Right hindlimb (tissue), 1 donor: ENCODE measurements at places on chromosomes 13 and 19.

- DNase-seq: no peak
Measured at GRCh38 chr13:77827332-77827731, 91.3 kb downstream of the EDNRB start.

DNA sequence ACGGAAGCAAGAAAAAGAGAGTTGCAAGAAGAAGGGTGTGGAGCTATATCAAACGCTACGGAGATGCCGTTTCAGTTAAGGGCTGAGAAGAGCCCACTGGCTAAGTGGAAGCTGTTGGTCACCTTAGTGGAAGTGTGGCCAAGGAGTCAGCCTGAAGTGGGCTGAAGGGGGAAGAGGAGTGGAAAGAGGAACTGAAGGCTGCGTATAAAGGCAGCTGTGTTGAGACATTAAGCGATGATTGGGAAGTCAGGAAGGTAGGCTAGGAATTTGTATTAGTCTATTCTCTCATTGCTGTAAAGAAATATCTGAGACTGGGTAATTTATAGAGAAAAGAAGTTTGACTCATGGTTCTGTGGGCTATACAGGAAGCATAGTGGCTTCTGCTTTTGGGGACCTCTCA is 14.1 kb upstream of the FRY start:
- no peak for DNase-seq

GRCh38 chr13:112792511-112792910 is 102.7 kb downstream of the ATP11A start:
- peak; percentile 6 for DNase-seq

GRCh38 chr19:58059003-58059670 is at the start of gene ZNF135:
Gene ZNF135, plus strand, starts transcription at chr19:58059282. Its CDS starts 721 bp downstream, at chr19:58060003.
- peak; percentile 96 for DNase-seq

- no peak for DNase-seq
Measured at GRCh38 chr19:17737690-17738153, 13.6 kb upstream of the FCHO1 start.

GRCh38 chr19:23525276-23525852 is 130.1 kb upstream of the ZNF91 start:
- no peak for DNase-seq

DNA sequence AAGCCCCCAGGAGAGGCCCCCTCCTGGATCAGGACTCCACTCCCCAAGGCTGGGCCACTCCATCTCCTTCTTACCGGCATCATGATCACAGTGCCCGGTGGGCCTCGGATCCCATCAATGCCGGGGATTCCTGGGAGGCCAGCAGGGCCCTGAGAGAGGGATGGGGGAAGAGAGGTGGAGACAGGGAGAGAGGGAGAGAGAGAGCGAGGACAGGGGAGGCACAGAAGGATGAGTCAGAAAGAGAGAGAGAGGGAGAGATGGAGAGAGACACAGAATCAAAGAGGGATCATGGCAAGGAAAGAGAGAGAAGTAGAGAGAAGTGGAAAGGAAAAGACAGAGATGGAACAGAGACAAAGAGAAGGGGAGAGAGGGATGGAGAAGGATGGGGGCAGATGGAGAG is 13.8 kb downstream of the COL5A3 start:
- no peak for DNase-seq

DNA sequence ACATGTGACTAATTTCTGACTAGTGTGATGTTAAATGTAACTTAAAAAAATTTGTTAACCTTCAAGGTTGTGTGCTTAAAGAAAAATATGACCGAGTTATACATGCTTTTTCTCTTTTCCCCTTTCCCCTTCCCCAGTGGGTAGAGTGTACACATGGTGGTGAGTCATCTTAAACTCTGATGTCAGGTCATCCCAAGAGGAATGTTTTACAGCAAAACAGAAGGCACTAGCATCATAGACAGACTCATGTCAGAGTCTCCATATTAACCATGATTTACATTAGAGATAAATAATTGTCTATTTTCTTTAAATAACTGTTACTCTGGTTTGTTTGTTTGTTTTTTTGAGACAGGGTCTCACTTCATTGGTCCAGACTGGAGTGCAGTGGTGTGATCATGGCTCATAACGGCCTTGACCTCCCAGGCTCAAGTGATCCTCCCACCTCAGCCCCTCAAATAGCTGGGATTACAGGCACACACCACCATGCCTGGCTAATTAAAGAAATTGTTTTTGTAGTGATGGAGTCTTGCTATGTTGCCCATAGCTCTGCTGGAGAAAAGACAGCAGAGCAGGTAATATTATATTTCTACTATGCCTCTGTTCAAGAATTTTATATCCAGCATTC is 160.4 kb upstream of the PCDH9 start:
- DNase-seq: no peak

- DNase-seq: peak; percentile 85
Measured at GRCh38 chr19:44800461-44800860, 8.4 kb upstream of the BCAM start.

DNA sequence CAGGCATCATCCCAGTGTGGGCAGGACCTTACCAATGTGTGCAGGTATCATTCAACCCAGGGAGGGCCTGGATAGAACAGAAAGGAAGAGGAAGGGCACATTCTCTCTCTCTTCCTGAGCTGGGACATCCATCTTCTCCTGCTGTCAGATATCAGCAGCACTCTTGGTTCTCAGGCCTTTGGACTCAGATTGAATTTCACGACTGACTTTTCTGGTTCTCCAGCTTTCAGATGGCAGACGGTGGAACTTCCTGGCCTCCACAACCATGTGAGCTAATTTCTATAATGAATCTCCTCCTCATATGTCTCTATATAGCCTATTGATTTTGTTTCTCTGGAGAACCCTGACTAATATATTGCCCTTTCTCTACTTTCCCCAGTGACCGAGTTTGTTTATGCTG is 77.3 kb downstream of the OLFM4 start:
- no peak for DNase-seq

- DNase-seq: no peak
Measured at GRCh38 chr13:67223024-67223423, 7.1 kb downstream of the PCDH9 start.

DNA sequence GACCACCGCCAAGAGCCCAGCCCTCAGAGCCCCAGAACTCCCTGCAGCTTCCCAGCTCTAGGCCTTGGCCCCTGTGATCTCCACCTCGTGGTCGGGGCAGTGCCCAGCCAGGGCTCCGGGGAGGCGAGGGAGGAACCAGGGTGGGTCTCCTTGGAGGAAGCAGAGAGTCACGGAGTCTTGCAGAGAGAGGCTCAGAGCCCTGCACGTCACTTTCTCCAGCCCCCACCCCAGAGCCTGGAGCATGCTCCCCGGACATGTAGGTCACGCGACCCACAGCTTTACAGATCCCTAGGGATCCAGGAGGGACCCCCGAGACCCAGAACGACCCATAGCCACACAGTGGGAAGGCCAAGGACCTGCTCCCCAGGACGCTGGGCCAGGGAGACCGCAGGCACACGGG is 11.9 kb downstream of the GADD45B start:
- no peak for DNase-seq

- no peak for DNase-seq
Measured at GRCh38 chr13:34720618-34721017, 221.5 kb upstream of the NBEA start.

DNA sequence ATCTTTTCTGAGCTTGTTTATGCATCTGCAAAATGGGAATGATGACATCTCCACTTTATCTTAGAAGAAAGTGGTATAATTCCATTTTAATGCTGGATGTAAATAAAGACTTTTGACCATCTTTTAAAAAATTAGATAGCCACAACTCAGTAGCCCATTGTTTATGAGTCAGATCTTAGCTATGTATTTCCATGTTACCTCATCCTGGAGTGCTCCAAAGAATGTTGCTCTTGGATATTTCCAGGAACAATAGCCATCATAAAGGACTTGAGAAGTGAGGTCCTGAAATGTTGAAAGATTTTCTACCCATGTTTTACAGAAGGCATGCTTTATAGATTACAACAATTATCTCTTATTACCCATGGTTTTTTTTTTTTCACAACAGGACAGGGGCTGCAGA is 229.3 kb upstream of the EDNRB start:
- DNase-seq: no peak

DNA sequence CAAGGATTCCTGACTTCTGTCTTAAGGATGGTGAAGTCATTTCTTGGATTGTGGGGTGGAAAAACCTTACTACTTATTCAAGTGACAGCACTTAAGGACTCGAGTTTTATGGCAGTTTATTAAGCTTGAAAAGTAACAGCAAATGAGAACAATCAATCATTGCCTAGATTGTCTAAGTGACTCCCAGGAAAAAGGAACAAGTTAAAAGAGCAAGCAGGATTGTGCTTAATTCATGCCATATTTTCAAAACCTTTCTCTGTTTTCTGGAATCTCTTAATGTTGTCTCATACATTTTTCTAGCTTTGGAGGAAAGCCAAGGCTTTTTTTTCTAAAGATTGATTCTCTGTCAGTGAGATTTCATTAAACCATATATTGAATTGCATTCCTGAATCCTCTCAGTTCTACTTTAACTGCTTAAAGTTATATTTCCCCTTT is 236.2 kb upstream of the HTR2A start:
- DNase-seq: no peak

DNA sequence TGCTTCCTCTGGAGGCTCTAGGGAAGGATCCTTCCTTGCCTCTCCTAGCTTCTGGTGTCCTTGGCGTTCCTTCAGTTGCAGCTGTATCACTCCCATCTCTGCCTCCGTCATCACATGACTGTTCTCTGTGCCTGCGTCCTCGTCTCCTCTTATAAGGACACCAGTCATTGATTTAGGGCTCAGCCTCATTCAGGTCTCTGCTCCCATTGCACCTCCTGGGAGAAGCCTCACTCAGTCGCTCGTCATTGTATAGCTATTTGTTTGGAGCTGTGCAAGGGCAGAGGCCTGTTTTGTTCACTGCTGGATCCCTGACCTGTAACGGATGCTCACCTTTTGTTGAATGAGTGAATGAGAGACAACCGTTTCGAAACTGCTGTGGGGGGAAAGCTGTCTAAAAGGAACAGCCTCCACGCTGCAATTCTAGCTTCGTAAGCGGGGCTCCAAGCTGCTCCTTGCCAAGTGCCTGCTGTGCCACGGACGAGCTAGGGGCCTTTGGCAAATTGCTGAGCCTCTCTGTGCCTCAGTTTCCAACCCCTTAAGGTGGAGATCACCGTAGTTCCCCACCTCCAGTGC is 17.2 kb downstream of the BRSK1 start:
- DNase-seq: peak; percentile 11

- peak; percentile 85 for DNase-seq
Measured at GRCh38 chr13:43303033-43303729, 279.8 kb downstream of the DNAJC15 start.

DNA sequence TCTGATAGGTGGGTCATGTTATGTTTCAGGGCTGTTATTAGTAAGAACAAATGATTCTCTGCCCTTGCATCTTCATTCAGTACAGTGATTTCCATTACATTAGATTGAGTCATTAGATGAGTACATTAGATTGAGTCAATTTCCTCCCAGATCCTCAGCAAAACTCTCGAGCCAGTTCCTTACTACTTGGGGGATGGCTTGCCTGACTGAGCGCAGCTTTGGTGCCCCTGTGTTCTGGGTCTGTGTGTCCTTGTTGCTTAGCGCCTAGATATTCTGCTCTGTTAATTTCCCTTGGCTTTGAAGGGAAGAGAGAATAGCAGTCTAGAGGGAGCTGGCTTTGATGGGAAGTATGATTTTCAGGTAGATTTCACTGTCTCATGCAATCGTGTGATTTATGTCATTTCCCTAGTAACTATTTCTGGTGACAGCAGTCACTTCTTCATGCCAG is 19.1 kb upstream of the SCEL start:
- DNase-seq: no peak

DNA sequence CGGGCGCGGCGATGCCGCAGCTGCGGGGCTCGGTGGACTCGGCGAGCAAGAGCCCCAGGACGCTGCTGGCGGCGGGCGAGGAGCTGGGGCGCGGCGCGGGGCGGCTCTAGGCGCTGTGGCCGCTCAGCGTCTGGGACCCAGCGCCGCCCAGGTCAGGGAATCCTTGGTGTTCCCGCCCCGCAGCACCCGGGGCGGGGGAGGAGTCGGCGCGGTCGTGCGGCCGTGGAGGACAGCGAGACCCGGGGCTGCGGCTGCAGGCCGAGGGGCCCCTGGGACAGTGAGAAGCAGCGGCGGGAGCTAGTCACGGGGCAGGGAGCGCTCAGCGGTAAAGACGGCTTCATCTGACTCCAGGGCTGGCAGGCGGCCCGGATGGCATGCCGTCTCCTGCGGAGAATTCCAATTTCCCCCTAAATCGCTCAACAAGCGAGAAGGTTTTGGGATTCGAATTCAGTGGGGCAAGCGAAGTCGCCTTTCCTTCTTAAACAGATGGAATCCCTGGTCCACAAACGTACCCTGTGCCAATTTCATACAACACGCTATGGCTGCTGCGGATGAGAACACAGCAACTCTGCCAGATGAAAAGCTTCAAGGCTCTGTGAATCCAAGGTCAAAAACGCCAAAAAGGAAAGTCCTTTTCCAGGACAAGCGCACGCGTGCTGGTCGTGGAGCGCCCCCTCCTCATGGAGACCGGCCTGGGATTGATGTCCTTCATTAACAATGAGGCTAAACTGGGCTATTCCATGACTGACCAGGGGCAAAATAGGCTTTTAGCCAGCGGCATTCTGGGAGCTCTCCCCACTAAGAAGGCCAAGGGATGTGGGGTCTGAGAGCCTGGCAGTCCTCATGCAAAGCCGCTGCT is 4.2 kb upstream of the ZSCAN4 start:
- peak; percentile 76 for DNase-seq

- DNase-seq: no peak
Measured at GRCh38 chr13:75771818-75772217, 135.7 kb downstream of the LMO7 start.

DNA sequence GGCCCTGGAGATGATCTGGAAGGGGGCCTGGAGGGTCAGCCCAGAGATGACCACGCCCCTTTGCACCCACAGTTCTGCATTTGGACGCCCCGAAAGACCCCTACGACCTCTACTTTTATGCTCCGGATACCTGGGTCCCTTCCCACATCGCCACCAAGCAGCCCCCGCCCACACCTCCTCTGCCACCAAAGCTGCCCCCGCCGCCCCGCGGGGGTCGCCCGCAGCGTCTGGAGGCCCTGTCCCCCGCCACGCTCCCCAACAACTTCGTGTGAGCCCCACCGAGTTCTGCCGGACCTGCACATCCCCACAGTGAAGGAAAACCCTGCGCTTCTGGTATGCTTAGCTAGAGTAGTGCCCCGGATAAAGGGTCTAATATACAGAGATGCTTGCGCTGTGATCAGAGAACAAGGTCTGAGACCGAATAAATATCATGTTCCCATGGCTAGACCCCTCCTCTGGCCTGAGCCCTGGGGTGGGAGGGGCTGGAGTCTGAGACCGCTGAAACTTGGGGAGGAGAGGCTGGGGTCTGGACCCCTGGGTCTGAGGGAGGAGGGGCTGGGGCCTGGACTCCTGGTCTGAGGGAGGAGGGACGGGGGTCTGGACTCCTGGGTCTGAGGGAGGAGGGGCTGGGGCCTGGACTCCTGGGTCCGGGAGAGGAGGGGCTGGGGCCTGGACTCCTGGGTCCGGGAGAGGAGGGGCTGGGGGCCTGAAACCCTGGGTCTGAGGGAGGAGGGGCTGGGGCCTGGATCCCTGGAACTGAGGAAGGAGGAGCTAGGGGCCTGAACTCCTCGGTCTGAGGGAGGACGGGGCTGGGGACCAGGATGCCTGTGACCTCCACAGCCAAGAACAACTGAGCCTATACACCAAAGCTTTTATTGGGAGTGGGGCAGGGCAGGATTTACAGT is 3.6 kb downstream of the GFY start:
- no peak for DNase-seq

- peak; percentile 52 for DNase-seq
Measured at GRCh38 chr19:39341129-39341718, 997 bp upstream of the SAMD4B start.

GRCh38 chr19:13983213-13983889 is 22.8 kb downstream of the RFX1 start:
- no peak for DNase-seq

GRCh38 chr13:95204231-95204765 is 97.0 kb downstream of the ABCC4 start:
- no peak for DNase-seq

GRCh38 chr13:101306773-101307172 is 109.5 kb downstream of the NALCN start:
- DNase-seq: no peak
